AG08395 (cell line): ENCODE measurements at places on chromosomes 11 and 22.

DNA sequence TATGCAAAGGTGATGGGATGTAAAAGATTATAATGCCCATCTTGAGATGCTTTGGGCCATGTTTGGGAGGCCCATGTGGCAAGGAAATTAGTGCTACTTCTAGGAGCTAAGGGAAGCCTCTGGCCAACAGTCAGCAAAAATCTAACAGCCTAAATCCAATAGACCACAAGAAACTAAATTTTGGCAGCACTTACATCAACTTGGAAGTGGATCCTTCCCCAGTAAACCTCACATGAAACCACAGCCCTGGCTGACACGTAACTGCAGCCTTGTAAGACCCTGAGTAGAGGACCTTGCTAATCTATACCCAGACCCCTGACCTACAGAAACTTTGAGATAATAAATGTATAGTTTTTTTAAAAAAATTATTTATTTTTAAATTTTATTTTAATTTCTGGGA, 13.1 kb upstream of the GRK3 start:
- no peak for DNase-seq

DNA sequence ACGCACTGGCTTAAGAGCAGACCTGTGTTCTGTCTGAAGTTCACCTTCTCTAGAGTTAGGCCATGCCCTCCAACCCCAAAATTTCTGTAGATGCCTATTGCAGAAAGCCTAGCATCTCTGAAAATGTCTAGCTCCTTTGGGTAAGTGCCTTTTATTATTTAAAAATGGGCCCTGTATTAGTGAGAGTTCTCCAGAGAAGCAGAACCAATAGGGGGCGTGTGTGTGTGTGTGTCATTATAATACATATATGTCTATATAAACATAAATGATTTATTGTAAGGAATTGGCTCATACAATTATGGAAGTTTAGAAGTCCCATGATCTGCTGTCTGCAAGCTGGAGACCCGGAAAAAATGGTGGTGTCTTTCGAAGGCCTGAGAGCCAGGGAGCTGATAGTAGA, 144.7 kb downstream of the TTC17 start:
- no peak for DNase-seq

DNA sequence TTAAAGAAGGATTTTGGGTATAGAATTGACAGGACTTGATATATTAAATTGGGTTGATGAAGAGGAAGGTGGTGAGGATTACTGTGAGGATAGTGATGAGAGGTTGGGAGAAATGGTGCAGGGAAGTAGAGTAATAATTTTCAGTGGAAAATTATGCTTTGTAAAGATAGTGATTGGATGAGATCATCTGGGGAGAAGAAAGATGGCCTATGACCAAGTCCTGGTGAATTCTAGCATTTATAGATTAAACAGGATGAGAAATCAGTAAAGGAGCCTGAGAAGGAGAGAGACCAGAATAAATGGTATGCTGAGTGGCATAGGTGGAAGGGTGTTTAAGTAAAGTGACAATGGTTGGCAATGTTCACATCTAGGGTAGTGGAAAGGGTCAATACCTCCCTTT, 15.0 kb downstream of the IPO7 start:
- DNase-seq: peak; percentile 35

DNA sequence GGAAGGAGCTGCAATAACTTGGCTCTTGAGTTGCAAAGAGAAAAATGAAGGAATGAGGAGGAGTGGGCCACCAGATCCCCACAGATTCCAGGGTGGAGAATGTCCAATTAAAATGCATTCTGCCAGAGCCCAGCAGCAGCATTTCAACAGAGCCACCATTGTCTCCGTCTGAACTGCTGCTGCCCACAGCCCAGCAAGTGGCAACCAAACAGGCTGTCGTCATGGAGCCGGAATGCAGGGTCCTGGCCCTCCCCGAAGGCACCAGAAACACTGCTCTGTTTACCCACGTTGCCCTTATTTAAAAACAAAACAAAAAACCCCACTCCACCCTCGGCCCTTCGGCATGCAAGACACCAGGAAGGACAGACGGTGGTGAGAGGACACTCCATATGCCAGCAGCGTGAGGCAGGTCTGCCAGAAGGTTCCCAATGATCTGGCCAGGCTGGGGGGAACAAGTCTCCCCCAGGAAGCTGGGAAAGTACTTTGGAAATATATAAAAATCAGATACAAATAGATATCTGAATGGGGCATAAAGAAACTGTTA, 32.5 kb downstream of the PLEKHA7 start:
- DNase-seq: peak; percentile 26

DNA sequence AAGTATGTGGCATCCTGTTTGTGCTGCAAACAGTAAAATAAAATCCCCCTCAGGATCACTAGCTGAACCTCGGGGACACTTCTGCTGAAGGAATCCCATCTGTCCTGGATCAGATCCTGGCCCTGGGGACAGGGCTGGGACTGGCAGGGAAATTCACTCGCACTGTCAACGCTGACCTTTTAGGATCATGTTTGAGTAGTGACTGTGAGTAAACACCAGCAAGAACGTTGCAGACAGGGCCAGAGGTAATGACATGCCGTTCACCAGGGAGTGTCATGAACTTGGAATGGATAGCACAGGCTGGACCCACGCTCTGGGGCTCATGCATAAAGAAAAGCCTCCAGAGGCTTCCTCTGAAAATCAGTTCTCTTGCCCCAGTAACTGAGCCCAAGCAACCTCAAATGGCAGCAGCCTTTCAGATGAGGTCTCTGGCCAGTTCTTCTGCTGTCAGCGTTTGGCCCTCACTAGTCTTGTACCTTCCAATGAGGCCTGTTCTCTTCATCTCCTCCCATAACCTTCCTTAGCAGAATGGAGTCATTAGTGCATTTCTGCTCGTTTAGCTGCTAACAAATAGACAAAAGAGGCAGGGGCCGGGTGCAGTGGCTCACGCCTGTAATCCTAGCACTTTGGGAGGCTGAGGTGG, 51.0 kb upstream of the BARX2 start:
- DNase-seq: peak; percentile 38

DNA sequence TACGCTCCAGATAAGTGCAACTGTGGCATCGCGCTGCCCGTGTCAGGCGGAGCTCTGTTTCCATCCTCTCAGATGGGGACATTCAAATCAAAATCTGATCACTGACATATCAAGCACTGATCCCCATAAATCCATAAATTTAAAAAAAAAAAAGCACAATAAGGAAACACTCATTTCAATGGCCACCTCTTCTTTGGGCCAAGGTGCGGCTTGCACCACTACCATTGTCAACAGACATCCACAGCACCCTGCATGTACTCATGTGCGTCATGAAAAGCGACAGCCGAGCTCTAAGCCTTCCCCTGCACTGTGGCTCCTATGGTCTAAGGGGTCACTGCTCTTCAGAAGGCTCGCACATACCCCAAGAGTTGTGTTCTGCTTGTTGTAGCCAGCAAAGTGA, 26.7 kb upstream of the SERPIND1 start:
- DNase-seq: no peak
